T-helper 1 cell treated with Interleukin-12 subunit alpha and Interleukin-12 subunit beta and Interleukin-4 antibody, amounts not matched to agents 30 ng/mL and 1 ng/mL, for 36 hours (primary cell): ENCODE measurements at places on chromosomes 13 and 19. TPM values are rescaled to one million over a fixed set of nuclear protein-coding genes. Genes with fewer than 3 reads are reported as not detected.

ZNF835 gene
- total RNA-seq = 0.10 and 0.20 TPM in 2 replicates

ANKLE1 gene
- total RNA-seq = 3.7 and 4.5 TPM in 2 replicates

OR7C1 gene
- not detected in 2 replicates for total RNA-seq

CPT1C gene
- 4.3 and 5.1 TPM in 2 replicates for total RNA-seq

C19orf85 gene
- total RNA-seq = not detected in 2 replicates

ZNF626 gene
- total RNA-seq = 2.5 and 3.0 TPM in 2 replicates

TMEM59L gene
- 0.15 TPM in 1 of 2 replicates, not detected in the other for total RNA-seq

ADGRE3 gene
- total RNA-seq = not detected in 2 replicates

ZNF726 gene
- 8.9 and 10.1 TPM in 2 replicates for total RNA-seq

GIPC3 gene
- total RNA-seq = 0.95 and 0.98 TPM in 2 replicates

IRF3 gene
- 151 and 158 TPM in 2 replicates for total RNA-seq

FXYD7 gene
- 1.6 and 2.2 TPM in 2 replicates for total RNA-seq

KIR3DL2 gene
- 0.80 and 0.96 TPM in 2 replicates for total RNA-seq

RAB4B gene
- total RNA-seq = 57.0 and 57.5 TPM in 2 replicates

AMER2 gene
- total RNA-seq = not detected in 2 replicates

SEMA6B gene
- not detected in 2 replicates for total RNA-seq

ZGLP1 gene
- total RNA-seq = 2.1 and 3.1 TPM in 2 replicates

FBN3 gene
- total RNA-seq = 0.02 TPM in 2 replicates

CEP89 gene
- 18.0 and 19.6 TPM in 2 replicates for total RNA-seq

HIPK4 gene
- 0.07 TPM in 1 of 2 replicates, not detected in the other for total RNA-seq

STOML3 gene
- not detected in 2 replicates for total RNA-seq

CCDC70 gene
- not detected in 2 replicates for total RNA-seq

IZUMO2 gene
- not detected in 2 replicates for total RNA-seq

NALCN gene
- not detected in 2 replicates for total RNA-seq

TSKS gene
- 3.5 and 4.0 TPM in 2 replicates for total RNA-seq

DCT gene
- total RNA-seq = 0.20 and 0.61 TPM in 2 replicates

LMTK3 gene
- 4.5 and 5.0 TPM in 2 replicates for total RNA-seq

COL4A1 gene
- 0.34 and 0.44 TPM in 2 replicates for total RNA-seq

TEX26 gene
- not detected in 2 replicates for total RNA-seq

CLEC4M gene
- total RNA-seq = not detected in 2 replicates

KLF1 gene
- 0.22 and 0.41 TPM in 2 replicates for total RNA-seq

IRGC gene
- not detected in 2 replicates for total RNA-seq

GIPR gene
- 4.2 and 5.3 TPM in 2 replicates for total RNA-seq

CACNG8 gene
- not detected in 2 replicates for total RNA-seq

ATP4A gene
- total RNA-seq = not detected in 2 replicates

KCNN4 gene
- total RNA-seq = 82.9 and 87.8 TPM in 2 replicates

SPTBN4 gene
- total RNA-seq = 0.15 TPM in 2 replicates
